ENCODE measurements at places on chromosomes 12 and 14.

GRCh38 chr14:19823765-19824164 lies 20.2 kb downstream of the OR4N2 start:
- ATAC-seq = no peak

DNA sequence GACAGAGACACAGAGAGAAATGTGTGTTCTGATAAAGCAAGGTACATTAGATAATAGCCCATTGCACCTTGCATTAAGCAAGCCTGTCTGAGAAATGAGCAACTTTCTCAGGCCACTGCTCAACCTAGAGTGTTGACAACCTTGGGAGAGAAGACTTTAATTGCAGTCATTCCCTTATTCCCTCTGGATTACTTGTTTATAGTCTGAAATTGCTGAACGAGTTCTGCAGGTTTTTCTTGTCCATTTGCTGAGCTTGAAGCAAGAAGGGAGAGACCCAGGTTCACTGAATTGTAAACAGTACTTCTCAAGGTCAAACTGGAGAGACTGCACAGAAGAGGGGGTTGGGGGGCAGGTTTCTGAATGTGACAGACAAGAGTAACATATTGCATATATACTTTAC lies 159.4 kb upstream of the PLEKHG7 start:
- ATAC-seq = peak; percentile 73

DNA sequence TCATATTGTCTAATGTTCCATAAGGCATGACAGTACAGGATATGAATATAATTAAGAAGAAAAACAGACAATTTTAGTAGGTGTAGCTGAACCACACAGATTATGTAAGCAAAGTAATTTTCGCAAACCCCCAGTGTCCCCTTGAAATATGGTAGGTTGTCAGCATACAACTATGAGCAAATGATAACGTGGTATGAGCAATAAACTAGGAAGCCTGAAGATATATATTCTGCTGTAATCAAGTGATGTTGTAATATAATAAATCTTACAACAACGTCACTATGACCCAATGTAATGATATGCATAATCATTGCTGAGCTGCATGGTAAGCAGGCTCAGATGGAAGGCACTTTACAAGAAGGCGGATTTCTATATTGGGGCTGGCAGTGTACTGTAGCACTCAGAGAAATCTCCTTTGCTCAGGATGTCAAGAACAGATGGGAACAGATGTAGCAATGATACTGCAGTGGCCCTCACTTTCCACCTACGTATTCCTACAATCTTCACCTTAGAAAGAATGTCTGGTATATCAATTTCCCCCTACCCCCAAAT lies 47.8 kb upstream of the MYF6 start:
- no peak for ATAC-seq

- no peak for ATAC-seq
These were observed 1210.6 kb downstream of the TMEM121 start for GRCh38 chr14:106737021-106737420.

- no peak for ATAC-seq
These were observed 7.1 kb downstream of the ASB2 start for GRCh38 chr14:93969082-93969828.

DNA sequence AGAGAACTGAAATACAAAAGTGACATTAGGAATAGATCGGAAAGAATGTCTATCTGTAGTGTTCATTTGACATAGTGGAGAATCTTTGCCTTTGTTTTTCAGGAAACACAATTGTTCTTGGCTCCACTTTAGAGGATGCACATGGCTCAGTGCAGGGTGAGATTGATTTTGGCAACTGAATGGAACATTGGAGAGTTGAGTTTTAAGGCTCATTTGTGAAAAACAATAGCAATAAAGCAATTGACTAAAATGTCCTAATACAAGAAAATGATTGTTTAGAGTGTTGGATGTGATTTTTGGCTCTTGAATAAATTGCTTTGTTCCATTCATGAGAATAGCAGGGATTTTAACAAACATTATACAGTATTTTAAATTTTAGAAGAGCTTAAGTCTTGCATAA lies 116.4 kb downstream of the SLC38A1 start:
- ATAC-seq = no peak

GRCh38 chr14:79661752-79662151 lies 549.6 kb downstream of the DIO2 start:
- ATAC-seq = no peak

DNA sequence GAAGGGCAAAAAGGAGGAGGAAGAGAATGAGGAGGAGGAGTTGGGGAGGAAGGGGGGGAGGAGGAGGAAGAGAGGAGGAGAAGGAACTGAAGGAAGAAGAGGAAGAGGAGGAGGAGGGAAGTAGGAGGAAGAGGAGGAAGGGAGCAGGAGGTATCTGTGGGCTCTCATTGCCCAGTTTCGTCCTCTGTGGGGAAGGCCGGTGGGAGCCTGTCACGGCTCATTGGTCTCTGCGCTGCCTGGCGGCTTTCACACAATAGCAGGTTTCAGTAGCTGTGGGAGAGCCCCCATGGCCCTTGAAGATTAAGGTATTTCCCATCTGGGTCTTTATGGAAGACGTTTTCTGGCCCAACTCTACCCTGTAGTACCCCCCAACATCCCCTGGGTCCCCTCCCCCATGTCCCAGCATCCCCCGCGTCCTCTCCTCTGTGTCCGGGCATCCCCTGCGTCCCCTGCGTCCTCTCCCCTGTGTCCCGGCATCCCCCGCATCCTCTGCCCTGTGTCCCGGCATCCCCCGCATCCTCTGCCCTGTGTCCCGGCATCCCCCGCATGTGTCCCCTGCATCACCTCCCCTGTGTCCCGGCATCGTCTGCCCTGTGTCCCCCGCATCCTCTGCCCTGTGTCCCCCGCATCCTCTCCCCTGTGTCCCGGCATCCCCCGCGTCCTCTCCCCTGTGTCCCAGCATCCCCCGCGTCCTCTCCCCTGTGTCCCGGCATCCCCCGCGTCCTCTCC lies 278.2 kb upstream of the SFSWAP start:
- no peak for ATAC-seq

GRCh38 chr12:79911889-79912656 lies 22.8 kb downstream of the PPP1R12A start:
- ATAC-seq = no peak

DNA sequence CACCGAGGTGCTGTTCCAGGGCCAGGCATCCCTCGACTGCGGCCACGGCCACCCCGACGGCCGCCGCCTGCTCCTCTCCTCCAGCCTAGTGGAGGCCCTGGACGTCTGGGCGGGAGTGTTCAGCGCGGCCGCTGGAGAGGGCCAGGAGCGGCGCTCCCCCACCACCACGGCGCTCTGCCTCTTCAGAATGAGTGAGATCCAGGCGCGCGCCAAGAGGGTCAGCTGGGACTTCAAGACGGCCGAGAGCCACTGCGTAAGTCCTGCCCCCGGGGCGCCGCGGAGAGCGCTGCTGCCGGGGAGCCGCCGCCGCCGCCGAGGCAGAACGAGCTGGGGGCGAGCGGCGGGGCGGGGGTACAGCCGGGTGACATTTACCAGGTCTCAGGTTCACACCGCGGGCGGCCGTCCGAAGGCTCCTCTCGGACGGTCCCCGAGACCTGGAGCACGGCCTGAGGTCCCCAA lies 1.4 kb downstream of the PLXNC1 start:
- no peak for ATAC-seq

All from esophagus mucosa (tissue), 1 donor.